ENCODE measurements at places on chromosomes 3 and 15.
A peak's percentile ranks its signal among the peaks of the same experiment; 100 is the strongest.

DNA sequence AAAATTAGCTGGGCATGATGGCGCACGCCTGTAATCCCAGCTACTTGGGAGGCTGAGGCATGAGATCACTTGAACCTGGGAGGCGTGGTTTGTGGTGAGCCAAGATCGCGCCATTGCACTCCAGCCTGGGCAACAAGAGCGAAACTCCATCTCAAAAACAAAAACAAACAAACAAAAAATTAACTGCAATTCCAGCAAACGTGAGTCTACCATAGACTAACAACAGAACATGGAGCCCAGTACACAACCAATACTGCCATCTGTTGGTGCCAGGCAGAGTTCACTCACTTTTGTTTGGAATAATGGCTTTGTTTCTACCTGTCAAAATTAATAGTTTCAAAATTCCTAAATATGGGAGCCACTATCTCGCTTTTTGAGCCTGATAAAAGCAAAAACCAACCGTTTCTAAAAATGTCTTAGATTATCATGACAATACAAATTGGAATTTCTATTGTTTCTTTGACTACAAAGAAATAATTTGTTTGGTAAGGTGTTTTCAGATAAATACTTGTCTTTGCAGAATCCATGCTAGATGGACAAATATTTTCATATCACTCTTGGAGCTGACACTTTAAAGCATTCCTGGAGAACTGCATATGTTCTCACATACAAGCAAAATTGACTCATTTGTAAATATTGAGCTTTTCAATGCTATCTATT is 45.0 kb downstream of the GPR176 start:
- H3K27ac ChIP-seq = no peak overlapping the region
- no peaks in the 10 kb centered on the region for H3K4me1 ChIP-seq
- H3K36me3 ChIP-seq = no peaks in the 10 kb centered on the region
- peak; percentile 36 for DNase-seq

DNA sequence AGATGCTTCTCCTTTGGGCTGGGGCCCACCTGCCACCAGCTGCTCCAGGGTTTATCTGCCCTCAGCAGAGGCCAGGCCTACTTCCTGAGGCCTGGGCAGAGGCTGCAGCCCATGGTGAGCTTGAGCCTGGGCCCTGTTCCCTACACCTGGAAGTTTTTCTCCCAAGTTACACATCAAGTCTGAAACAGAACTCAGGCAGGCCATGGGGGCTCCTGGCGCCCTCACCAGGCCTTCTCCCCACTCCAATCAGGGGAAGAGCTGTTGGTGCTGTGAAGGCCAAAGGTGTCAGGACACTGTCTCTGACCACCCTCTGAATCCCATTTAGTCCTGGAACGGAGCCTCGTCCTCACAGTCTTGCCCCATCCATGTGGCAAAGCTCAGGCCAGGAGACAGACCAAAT is 7.3 kb downstream of the VWA5B2 start:
- no peak overlapping the region for H3K4me3 ChIP-seq
- 0 out of 2 replicates have a peak, but pooled peaks cover 3% of the 10 kb centered on the region for H3K27me3 ChIP-seq
- DNase-seq = no peak
- H3K4me1 ChIP-seq = no peaks in the 10 kb centered on the region
- no peaks in the 10 kb centered on the region for H3K36me3 ChIP-seq

- no peak overlapping the region for H3K27ac ChIP-seq
- H3K4me3 ChIP-seq = no peak overlapping the region
- no peaks in the 10 kb centered on the region for H3K27me3 ChIP-seq
- H3K4me1 ChIP-seq = no peaks in the 10 kb centered on the region
- no peak for DNase-seq
Observed at GRCh38 chr15:40660686-40661085, 34.3 kb upstream of the RAD51 start.

DNA sequence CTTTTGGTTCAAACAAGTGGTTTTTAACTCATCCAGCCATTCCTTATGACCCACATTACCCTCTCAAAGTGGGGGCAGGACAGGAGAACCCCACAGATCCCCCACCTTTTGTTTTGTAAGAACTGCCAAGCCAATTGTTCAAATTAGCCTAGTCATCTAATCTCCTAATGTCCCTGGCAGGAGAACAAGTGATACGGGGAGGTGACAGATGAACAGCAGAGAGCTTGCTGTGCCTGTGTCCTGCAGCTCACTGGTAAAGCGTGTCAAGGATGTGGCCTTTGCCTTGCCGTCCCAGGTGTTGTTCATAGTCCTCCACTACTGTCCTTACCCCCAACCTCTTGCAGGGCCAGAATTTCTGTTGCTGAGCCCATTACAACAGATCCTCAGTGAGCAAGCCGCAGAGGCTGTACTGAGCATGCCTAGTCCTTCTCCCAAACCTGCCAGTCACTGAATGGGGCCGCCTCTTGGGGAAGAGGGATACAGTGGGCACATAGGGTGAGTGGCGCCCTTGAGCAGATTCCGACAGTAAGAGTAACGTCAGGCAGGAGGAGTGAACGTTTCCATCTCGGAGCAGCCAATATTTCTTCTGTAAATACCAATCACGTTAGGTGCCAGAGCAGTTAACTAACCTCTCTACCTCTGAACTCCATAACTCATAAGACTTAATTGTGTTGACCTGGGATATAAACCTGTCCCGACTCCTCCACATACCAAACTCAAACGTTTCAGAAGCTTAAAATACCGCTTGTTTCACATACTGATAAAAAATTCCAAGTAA is 87.4 kb downstream of the ITPR1 start:
- H3K4me1 ChIP-seq = no peaks in the 10 kb centered on the region
- H3K27ac ChIP-seq = no peak overlapping the region
- no peaks in the 10 kb centered on the region for H3K36me3 ChIP-seq
- no peak overlapping the region for H3K4me3 ChIP-seq
- H3K27me3 ChIP-seq = no peaks in the 10 kb centered on the region

DNA sequence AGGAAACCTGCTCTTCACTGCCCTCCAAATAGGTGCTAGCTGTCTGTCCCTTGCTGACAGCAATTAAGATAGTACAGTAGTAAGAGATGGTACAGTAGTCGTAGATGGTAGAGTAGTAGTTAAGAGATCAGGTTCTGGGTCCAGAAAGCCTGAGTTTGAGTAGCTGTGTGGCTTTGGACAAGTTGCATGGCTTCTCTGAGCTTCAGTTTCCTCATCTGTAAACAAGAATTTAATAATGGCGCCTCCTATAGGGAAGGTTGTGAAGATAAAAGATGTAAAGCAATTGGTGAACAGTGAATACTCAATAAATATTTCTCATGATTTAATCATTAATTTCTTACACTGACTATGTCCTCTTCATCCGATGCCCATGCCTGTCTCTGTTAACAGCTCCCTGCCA is 86.9 kb upstream of the BCL6 start:
- no peaks in the 10 kb centered on the region for H3K4me1 ChIP-seq
- no peaks in the 10 kb centered on the region for H3K27me3 ChIP-seq
- DNase-seq = no peak
- H3K4me3 ChIP-seq = no peak overlapping the region
- H3K27ac ChIP-seq = no peak overlapping the region

DNA sequence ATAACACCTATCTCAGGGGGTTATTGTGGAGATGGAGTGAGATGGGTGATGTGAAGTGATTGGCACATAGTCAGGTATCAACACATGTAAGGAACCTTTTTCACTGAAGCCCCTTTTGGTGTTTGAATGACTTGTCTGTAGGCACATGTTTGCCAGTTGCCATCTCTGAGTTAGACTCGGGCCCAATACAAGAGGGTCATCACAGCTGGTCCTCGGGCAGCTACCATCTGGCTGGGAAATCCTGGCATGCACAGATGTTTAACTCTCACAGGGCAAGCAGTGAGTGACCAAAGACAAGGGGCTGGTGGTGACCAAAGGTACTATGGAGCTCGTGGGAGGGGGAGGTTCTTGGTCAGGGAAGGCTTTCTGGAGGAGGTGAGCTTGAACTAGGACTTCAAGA is 118.8 kb downstream of the CLSTN2 start:
- H3K36me3 ChIP-seq = no peaks in the 10 kb centered on the region
- no peak overlapping the region for H3K27ac ChIP-seq
- no peak for DNase-seq
- H3K27me3 ChIP-seq = no peaks in the 10 kb centered on the region
- H3K4me1 ChIP-seq = no peaks in the 10 kb centered on the region
- H3K4me3 ChIP-seq = no peak overlapping the region

GRCh38 chr3:169002689-169003088 is 660.8 kb downstream of the MECOM start:
- H3K4me3 ChIP-seq = no peak overlapping the region
- H3K4me1 ChIP-seq = no peaks in the 10 kb centered on the region
- H3K36me3 ChIP-seq = no peaks in the 10 kb centered on the region
- DNase-seq = no peak
- H3K27ac ChIP-seq = no peak overlapping the region
- no peaks in the 10 kb centered on the region for H3K27me3 ChIP-seq

DNA sequence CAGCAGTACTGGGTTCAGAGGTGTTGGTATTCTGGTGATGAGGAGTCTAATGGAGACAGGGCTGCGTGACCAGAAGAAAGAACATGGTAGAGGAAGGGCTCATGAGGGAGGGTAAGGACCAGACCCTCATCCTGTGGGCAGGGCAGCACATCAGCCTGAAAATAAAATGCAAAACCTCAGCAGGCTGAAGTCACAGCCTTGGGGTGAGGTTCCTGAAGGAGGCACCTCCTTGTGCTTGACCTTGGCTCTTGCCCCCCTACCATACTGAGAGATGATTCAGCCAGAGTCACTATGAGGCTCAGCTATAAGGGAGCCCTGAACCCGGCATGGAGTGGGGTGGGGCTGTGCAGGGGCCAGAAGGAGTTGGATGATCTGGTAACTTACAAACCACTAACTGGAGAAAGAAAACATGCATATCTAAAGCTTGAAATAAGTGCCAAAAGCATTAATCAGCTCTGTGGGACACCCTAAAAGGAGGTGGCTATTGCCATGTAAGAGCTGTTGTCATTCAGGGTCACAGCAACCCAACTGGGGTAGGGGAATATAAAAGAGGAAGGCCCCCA is 60.2 kb downstream of the CORO2B start:
- H3K4me1 ChIP-seq = no peaks in the 10 kb centered on the region
- no peak overlapping the region for H3K4me3 ChIP-seq
- no peaks in the 10 kb centered on the region for H3K36me3 ChIP-seq
- DNase-seq = no peak

DNA sequence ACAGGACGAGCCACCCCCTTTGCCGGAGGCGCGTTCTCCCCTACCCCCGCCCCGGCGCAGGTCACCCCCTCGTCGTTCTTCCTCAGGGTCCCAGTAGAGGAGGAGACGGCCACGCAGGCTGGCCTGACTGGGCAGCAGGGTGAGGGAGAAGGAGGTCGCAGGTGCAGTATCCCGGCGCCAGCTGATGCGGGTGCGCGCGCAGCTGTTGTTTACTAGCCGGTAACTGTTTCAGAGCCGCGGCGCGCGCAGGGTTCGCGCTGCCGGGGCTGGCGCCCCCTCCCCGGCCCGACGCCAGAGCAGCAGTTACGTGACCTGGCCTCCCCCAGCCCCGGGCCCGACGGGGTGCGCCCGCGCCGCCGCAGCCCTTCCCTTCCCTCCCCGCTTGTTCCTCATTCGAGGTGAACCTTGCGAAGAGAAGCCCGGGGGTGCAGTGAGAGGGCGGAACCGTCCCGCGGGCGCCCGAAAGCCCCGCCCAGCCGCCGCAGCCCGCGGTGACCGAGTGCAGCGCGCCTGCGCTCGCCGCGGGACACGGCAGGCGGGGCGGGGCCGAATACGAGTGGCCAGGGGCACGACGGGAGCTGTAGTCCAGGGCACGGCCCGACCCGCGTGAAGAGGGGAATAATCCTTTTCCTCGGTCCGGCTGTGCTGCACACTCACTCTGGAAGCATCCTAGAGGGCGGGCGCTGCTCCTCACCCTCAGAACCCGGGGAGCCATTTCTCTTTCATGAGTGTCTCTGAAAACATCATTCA is at the start of gene SLC12A6:
Gene SLC12A6 (minus strand): TSS at position 225 of the 750 bp plus-strand sequence. CDS start 1,101 bp downstream, outside the sequence.
- H3K36me3 ChIP-seq = peaks cover 10% of the 10 kb centered on the region
- peak; percentile 81 for DNase-seq
- H3K4me1 ChIP-seq = peaks cover 41% of the 10 kb centered on the region

GRCh38 chr3:13461169-13462124 is 18.7 kb upstream of the HDAC11 start:
- no peaks in the 10 kb centered on the region for H3K27me3 ChIP-seq
- H3K4me3 ChIP-seq = no peak overlapping the region
- no peak overlapping the region for H3K27ac ChIP-seq
- no peaks in the 10 kb centered on the region for H3K4me1 ChIP-seq
- DNase-seq = no peak

- no peaks in the 10 kb centered on the region for H3K36me3 ChIP-seq
- H3K27ac ChIP-seq = no peak within 1 kb of the TSS
- no peaks in the 10 kb centered on the region for H3K4me1 ChIP-seq
- no peaks in the 10 kb centered on the region for H3K27me3 ChIP-seq
- H3K4me3 ChIP-seq = no peak within 1 kb of the TSS
Observed at GRCh38 chr15:41513506-41514227, at the start of gene LTK. TSS of gene LTK (minus strand) at chr15:41513827. CDS start at chr15:41513709, 118 bp downstream.

DNA sequence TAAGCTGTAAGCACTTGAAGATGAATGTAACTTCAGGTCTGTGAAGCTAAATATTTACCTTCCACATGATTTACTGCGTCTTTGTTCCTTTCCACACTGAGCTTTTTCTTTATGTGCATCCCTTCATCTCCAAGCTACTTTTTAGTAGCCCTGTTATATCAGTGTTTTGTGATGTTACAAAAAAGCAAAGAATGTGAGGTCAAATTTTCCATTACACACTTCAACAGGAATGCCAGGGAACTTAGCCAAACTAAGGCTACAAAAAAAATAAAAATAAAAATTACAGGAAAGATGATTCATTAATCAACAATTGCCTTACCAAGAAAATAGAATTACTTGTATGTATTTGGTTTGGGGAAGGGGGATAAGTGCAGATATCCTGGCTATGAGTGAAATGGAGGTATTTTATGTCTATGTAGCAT is 73.0 kb downstream of the FILIP1L start:
- H3K27ac ChIP-seq = peak overlapping the region; percentile 74
- H3K4me1 ChIP-seq = peaks cover 37% of the 10 kb centered on the region
- DNase-seq = peak; percentile 95
- no peaks in the 10 kb centered on the region for H3K36me3 ChIP-seq
- no peak overlapping the region for H3K4me3 ChIP-seq

GRCh38 chr3:176430244-176431037 is 766.8 kb downstream of the TBL1XR1 start:
- no peak for DNase-seq
- no peaks in the 10 kb centered on the region for H3K36me3 ChIP-seq
- H3K27me3 ChIP-seq = no peaks in the 10 kb centered on the region
- 0 out of 2 replicates have a peak, but pooled peaks cover 3% of the 10 kb centered on the region for H3K4me1 ChIP-seq

- H3K36me3 ChIP-seq = no peaks in the 10 kb centered on the region
- H3K27me3 ChIP-seq = no peaks in the 10 kb centered on the region
- H3K4me3 ChIP-seq = no peak overlapping the region
- no peaks in the 10 kb centered on the region for H3K4me1 ChIP-seq
Observed at GRCh38 chr3:59775761-59776325, 726.0 kb upstream of the CFAP20DC start.

Data from Panc1 (cell line).